ENCODE measurements at places on chromosomes 11 and 22. TPM values are rescaled to one million over a fixed set of nuclear protein-coding genes. Genes with fewer than 3 reads are reported as not detected.
A peak's percentile ranks its signal among the peaks of the same experiment; 100 is the strongest.

- peaks cover 14% of the 10 kb centered on the region for H3K4me1 ChIP-seq
- H3K27ac ChIP-seq = no peak overlapping the region
- DNase-seq = no peak
- H3K36me3 ChIP-seq = no peaks in the 10 kb centered on the region
- H3K27me3 ChIP-seq = peaks cover 68% of the 10 kb centered on the region
Measured at GRCh38 chr11:35523331-35523768, 2.1 kb downstream of the PAMR1 start.

The RIMBP3B gene
- total RNA-seq = 0.63 TPM

The OR51G1 gene
- not detected for total RNA-seq

GRCh38 chr11:94973099-94973968 lies at the start of the genes CWC15 and KDM4D:
CWC15 (minus strand) TSS chr11:94973556; CDS start chr11:94972185, 1,371 bp downstream.
KDM4D (plus strand) TSS chr11:94973709; CDS start chr11:94997373, 23,664 bp downstream.
- DNase-seq = peak; percentile 88
- H3K27me3 ChIP-seq = no peaks in the 10 kb centered on the region
- H3K4me1 ChIP-seq = peaks cover 20% of the 10 kb centered on the region
- peak within 1 kb of the TSS; percentile 95 for H3K4me3 ChIP-seq
- peaks cover 12% of the 10 kb centered on the region for H3K36me3 ChIP-seq

- H3K4me3 ChIP-seq = no peak overlapping the region
- H3K36me3 ChIP-seq = peaks cover 21% of the 10 kb centered on the region
- no peak overlapping the region for H3K27ac ChIP-seq
- H3K27me3 ChIP-seq = no peaks in the 10 kb centered on the region
Measured at GRCh38 chr11:86617502-86617901, 54.9 kb downstream of the ME3 start.

The TNNT3 gene
- total RNA-seq = not detected
